Activated CD4-positive, alpha-beta T cell treated with anti-CD3 and anti-CD28 coated beads, Interleukin-2, amount 50 U/mL, for 24 hours (primary cell): ENCODE measurements at places on chromosomes 5 and 9.

DNA sequence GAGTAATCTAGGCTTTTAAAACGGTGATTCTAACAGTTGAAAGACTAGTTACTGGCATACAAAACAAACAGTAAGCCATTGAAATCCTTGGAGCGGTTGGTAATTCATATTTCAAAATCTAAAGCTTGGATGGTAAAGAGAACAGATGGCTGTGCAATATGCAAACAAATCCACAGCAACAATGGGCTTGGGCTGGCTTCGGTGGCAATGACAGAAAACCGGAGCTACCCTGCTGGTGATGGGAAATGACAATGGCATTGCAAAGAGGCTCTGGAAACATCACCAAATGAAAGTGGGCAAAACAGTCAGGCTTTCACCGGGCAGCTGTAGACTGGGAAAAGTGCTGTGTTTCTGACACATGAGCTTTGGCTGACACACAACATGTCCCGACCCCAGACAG is 42.2 kb downstream of the MED27 start:
- DNase-seq = no peak

- no peak for DNase-seq
Observed at GRCh38 chr9:94926431-94926800, 199.9 kb downstream of the AOPEP start.

DNA sequence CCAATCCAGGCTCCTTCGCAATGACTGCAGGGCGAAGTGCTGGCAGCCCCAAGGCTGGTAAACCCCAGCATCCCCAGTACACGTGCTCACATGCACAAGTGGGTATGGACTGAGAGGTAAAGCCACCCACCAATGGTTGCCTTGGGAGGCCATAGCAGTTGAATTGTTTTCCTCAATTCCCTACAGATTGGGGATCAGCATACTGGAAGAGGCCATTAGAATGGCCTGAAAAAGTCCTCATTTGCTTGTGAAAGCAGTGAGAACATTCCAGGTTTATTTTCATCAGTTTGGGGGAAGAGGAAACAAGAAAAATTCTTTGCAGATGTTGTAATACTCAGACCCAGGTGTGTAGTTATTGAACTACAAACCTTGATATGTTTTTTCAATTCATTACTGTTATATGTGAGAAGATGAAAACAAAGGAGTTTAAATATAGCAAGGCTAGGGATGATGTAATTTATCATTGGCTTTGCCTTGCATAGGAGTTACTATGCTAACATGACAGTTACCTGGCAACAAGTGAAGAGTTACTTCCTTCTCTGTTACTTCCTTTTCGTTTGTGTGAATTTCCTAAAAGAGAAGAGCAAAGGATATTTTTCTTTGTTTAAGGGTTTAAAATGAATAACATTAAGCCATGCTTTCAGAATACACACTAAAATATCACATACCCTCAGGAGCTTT is 36.4 kb downstream of the MTMR12 start:
- no peak for DNase-seq

DNA sequence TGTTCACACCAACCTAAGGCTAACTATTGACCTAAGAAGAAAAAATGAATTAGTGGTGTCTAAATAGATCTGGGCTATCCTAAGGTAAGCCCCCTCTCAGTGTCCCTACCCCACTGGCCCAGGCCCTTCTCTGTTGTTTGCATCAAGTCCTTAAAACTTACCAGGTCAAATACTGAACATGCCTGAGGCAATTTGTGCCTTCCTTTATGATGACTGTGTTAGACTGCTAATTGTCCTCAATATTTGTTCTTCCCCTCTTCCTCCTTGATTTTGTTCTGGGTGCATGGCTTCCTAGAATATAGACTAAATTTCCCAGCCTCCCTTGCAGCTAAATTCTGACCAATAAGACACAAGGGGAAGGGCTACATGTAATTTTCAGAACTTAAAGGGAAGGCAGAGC is 199.9 kb downstream of the ADAMTS12 start:
- no peak for DNase-seq

DNA sequence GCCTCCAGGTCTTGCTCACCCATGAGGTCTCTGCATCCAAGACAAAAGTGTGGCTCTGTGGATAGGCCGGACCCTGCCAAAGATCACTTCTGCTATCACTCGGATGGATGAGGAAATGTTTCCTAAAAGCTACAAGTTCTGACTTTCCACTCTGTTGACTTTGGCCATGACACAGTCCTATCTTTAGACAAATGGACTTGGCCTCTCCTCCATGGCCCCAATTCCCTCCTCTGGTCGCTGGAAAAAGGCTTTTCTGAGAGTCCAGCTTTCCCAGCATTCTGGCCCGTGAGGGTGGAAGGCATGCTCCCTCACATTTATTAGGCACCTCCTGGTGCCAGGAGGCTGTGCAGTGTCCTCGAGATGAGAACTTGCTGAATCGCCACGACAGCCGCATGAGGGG is 83.1 kb downstream of the COL27A1 start:
- DNase-seq = no peak

- DNase-seq = no peak
Observed at GRCh38 chr9:83281306-83282255, 218.6 kb upstream of the RASEF start.

DNA sequence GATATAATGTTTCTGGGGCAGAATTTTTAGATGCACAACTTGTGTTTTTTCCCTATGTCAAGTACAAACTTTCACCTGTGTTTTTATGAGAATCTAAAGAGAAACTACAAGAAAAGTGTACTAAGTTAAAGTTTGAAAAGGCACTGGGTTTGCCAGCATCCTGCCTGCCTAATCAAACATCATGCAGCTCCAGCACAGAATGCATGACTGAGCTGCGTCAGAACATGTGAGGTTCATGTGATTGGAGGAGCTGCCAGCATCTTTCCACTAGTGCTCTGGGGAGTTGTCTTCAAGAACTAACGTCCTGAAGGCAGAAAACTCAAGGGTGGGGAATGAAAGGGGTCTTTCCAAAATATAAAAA is 46.1 kb upstream of the RIC1 start:
- DNase-seq = no peak

- no peak for DNase-seq
Observed at GRCh38 chr5:137737349-137738131, 1.7 kb upstream of the KLHL3 start.

GRCh38 chr9:16289639-16290038 is 580.8 kb downstream of the BNC2 start:
- DNase-seq = no peak

- no peak for DNase-seq
Observed at GRCh38 chr5:98602534-98603112, 170.8 kb upstream of the RGMB start.

DNA sequence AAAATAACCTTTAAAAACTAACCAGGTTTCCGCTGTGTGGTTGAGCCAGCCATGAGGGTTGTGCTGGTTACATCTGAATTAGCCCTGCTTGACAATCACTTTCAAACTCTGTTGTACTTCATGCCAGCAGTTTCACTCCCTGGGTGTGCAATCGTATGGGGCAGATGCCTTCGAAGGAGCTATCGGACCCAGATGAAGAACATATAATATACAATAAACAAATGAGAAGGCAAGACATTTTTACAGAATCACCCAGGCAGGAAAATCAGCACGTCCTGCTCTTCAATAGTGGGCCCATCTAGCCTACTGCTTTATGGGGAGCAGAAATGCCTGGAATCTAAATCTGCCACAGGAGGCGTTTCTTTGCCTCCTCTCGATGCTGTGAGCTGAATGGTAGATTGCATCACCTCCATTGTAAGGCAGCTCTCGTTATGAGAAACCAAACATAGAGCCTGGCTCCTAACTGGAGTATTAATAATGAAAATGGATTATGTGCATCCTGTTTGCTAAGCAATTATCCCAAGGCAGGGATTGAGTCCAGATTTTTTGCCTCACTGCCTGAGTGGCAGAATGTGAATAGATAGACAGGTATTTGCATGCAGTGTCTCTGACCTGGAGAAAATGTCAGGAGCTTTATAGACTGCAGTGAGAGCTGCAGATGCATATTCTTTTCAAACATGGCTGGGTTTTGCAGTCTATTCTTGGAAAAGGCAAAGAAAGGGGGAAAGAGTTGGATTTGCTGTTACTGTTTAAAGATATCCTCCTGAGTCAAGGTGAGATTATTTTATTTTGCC is 143.3 kb upstream of the SMARCA2 start:
- DNase-seq = no peak

- no peak for DNase-seq
Observed at GRCh38 chr5:78845470-78845869, 139.6 kb downstream of the ARSB start.

- no peak for DNase-seq
Observed at GRCh38 chr5:94689908-94690307, 71.4 kb downstream of the SLF1 start.
